ENCODE measurements at places on chromosomes 3 and 15.

DNA sequence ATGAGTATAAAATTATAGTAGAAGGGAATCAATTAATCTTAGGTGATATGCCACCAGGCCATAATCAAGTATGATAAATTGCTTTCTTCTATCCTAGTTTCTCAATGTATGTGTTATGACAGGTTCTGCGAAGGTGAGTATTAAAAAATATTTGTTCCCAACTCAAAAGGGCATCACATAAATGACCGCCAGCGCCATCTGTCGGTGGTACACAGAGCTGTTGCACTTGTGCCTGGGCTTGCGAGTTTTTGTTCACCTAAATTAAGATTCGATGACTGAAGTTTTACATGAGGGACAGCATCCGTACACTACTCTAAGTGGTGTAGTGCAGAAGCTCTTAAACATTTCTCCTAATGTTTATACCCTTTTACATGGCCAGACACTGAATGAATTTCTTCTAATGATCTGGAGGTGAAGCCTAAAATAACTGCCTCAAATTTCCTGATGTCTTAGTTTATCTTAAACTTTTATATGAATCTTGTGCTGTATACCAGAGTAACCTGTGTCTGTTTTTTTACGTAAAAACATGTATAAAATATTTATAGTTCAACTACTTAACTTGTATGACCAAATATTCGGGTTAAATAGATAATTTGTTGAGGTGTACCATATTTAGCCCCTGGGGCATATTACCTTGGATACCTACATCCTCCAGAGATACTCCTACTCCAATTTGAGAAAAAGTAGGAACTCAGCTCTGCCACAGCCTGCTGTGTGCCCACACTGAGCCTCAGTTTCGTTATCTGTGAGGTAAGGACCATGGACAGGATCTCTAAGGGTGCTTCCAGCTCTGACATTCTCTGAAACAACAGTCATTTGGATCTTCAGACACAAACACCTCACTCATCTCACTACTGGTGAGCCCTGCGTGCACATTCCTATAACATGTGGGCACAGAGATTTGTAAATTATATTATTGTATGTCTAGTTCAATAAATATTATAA is 365.6 kb downstream of the MAGI1 start:
- no peak for DNase-seq

- no peak for DNase-seq
Measured at GRCh38 chr3:191566469-191566868, 105.5 kb downstream of the PYDC2 start.

- no peak for DNase-seq
Measured at GRCh38 chr3:43950775-43951174, 260.0 kb downstream of the ABHD5 start.

DNA sequence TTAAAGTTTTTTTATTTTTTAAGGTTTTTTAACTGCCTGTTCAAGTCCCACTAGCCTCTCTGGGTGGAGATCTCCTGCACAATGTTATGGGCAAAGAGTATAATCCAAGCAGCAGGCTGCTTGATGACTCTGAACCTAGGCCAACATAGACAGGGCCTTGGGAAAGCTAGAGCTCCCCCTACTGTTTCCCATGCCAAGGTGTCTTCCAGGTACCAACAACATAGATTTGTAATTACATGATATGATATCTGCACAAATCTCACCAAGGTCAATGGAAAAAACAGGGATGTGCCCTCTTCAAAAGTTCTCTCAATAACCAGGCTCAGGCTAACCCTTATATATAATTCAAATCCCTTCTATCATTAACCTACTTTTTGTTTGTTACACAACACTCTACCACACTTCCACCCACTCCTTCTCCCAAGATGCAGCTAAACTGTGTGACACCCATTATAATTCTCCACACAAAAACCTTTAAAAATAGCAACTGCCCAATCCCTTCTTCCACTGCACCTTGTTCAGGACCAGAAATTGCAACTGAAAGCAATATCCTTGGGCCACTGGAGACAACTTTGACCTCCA is 43.8 kb downstream of the RBM15B start:
- peak; percentile 64 for DNase-seq

DNA sequence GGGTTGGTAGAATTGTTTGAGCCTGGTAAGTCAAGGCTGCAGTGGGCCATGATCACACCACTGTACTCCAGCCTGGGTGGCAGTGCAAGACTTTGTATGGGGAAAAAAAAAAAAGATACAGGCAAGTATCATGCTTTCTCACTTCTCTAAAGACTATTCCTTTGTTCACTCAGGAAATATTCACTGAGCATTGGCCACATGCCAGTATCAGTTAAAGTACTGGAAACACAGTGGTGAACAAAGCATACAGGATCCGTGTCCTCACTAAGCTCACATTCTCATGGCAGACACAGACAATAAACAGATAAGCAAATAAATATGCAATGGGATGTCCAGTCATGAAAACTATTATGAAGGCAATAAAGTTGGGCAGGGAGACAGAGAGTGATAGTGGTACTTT is 5.1 kb upstream of the MTHFS start:
- DNase-seq = no peak

- no peak for DNase-seq
Measured at GRCh38 chr3:154307363-154307762, 16.9 kb downstream of the DHX36 start.

DNA sequence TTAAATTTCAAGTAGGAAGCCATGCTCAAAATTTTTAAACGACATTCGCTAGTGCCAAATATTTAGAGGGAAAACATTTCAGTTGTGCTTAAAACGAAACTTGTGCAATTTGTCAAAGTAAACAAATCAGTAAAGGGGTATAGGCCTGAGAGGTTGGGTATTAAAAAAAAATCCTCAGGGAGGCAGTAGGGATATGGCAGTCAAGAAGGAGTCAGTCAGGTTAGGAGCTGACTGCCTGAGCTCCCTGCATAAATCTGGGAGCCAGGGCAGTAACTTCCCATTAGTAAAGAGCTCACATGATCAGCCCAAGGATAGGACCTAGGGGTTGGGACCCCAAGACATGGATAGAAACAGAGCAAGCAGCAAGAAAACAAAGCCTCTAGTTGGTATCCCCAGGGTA is 120.7 kb upstream of the STAC start:
- DNase-seq = no peak

- no peak for DNase-seq
Measured at GRCh38 chr3:124364317-124365020, 365.8 kb upstream of the UMPS start.

GRCh38 chr3:114447545-114447944 is 153.7 kb downstream of the TIGIT start:
- no peak for DNase-seq

GRCh38 chr15:82134461-82134860 is 88.6 kb upstream of the MEX3B start:
- DNase-seq = no peak

- peak; percentile 1 for DNase-seq
Measured at GRCh38 chr3:161939918-161940620, 443.5 kb downstream of the OTOL1 start.

DNA sequence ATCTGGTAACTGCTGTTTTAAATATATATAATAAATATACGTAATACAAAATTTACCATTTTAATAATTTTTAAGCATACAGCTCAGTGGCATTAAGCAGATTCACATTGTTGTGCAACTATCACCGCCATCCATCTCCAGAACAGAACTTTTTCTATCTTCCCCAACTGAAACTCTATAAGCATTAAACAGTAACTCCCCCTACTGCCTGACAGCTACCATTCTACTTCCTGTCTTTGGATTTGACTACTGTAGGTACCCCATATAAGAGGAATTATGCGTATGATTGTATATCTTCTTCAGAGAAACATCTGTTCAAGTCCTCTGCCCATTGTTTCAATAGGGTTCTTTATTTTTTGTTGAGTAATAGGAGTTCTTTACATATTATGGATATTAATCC is 36.8 kb downstream of the EID1 start:
- DNase-seq = no peak

GRCh38 chr3:147431751-147432150 is 22.6 kb downstream of the ZIC1 start:
- DNase-seq = no peak

DNA sequence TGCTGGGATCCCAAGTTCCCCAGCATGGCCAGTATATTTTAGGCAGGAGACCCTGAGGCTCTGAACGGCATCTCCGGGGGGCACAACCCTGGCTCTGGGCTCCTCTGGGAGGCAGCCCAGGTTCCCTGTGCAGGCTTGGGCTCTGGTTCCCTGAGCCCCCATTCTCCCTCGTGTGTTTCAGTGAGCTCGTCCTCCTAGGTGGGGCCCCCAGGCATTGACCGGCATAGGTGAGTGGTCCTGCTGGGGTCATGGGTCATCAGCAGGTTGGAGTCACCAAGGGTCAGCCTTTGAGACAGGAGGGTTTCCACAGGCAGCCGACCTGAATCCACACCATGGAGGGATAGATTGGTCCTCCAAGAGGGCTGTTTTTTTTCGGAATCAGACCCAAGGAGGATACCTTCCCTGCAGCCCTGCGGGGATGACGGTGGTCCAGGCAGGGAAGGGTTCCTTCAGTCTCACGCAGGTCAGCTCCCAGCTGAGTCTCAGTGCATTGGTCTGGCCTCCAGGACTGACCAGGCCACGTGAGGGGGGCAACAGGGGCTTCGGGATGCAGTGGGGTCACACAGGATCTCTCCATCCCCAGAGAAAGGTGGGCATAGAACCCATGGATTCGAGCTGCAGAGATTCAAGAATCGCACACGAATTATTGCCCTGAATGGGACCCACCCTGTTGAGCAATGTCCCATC is 226.0 kb downstream of the SNRPN start:
- DNase-seq = no peak

- DNase-seq = peak; percentile 19
Measured at GRCh38 chr15:35444557-35445204, 101.3 kb downstream of the DPH6 start.

GRCh38 chr3:99607151-99607550 is 31.2 kb upstream of the COL8A1 start:
- DNase-seq = no peak

GRCh38 chr3:106609666-106610301 is 741.0 kb upstream of the CBLB start:
- peak; percentile 76 for DNase-seq

GRCh38 chr3:12175844-12176453 is 17.2 kb upstream of the TIMP4 start:
- DNase-seq = peak; percentile 11

- DNase-seq = no peak
Measured at GRCh38 chr15:85024003-85024402, 42.3 kb downstream of the PDE8A start.

GRCh38 chr3:72523429-72524151 is 324.7 kb downstream of the SHQ1 start:
- peak; percentile 27 for DNase-seq

- no peak for DNase-seq
Measured at GRCh38 chr3:34109021-34109420, 310.6 kb downstream of the PDCD6IP start.

GRCh38 chr3:72376956-72377710 is 471.1 kb downstream of the SHQ1 start:
- no peak for DNase-seq

GRCh38 chr3:194332858-194333211 is 18.3 kb downstream of the CPN2 start:
- DNase-seq = no peak

DNA sequence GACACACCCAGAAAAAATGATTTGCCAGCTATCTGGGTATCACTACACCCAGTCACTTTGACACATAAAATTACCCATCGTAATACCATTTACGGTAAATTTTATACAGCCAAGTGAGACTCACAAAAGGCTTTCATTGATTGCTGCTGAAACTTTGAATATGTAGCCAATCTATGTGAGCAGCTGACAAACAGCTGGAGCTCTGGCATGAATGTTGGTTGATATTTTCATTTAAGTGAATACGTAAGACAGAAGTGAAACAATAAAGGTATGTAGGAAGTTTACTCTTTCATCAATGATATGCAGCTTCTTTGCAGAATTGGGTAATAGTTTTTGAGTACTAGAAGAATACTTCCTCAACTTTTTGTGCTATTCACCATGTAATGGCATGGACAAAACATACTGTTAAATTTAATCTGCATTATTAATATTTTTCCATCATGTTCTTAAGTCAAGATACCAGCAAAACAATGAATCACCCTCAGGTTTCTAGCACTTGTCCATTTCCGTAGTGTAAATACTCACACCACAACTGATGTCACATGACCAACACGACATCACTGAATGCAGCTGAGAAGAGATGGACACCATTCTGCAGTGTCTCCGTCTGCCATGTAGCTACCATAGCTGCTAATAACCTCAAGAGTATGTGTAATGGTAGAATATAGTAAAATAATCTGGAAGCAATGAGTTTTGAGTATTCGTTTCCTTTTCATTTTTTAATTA is 205.9 kb upstream of the HES1 start:
- DNase-seq = no peak

DNA sequence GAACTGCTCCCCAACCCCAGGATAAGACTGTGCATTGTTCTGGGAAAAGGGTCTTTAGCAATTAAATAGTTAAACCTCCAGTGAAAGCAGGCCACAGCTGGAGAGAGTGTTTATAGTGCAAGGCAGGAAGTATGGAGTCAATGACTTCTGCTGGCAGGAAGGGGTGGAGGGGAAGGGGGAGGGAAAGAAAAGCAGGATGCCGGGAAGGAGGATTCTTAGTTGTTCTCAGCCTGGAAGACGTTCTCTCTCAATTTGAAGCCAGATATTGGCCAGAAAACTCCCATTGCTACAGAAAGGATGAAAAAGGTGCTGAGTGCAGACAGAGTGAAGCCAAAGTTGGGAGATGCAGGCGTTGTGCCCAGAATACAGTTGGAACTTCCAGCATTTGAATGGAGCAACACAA is 35.7 kb upstream of the ACTL6A start:
- DNase-seq = no peak

- no peak for DNase-seq
Measured at GRCh38 chr15:43382310-43382709, 11.4 kb downstream of the TUBGCP4 start.

- no peak for DNase-seq
Measured at GRCh38 chr3:29335943-29336342, 55.1 kb downstream of the RBMS3 start.

DNA sequence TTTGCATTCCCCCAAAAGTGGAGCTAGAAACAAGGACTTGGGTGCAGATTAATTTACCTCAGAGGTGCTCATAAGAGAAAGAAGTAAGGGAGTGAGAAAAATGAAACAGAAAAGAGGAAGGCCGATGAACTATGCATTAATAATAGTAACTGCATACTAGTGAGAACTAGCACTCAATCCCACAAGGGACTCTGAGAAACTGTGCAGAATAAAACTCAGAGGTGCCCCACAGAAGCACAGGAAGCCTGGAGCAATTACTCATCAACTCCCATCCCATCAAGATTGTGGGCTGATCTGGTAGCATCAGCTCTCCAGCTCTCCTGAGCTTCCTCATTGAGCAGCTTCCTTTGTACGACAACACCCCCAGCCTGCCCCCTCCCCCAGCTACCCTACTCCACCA is 50.8 kb downstream of the CLDN18 start:
- no peak for DNase-seq

DNA sequence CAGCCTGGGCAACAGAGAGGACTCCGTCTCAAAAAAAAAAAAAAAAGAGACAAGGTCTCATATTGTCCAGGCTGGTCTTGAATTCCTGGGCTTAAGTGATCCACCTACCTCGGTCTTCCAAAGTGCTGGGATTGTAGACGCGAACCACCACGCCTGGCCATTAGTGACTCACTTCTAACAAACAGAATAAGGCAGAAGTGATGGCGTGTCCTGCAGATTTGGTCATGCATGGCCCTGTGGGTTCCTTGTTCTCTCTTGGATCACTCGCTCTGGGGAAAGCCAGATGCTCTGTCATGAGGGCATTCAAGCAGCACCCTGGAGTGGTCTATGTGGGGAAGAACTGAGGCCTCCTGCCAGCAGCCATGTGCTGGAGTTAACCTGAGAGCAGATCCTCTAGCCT is 27.4 kb upstream of the TJP1 start:
- DNase-seq = no peak

GRCh38 chr3:38556640-38557358 is 60.7 kb downstream of the EXOG start:
- DNase-seq = no peak

- no peak for DNase-seq
Measured at GRCh38 chr3:157100608-157101396, 59.1 kb downstream of the CCNL1 start.

Measured in CD4-positive, alpha-beta T cell treated with Interleukin-10 for 1 hour (primary cell).